ENCODE measurements at places on chromosomes 6 and 20.

DNA sequence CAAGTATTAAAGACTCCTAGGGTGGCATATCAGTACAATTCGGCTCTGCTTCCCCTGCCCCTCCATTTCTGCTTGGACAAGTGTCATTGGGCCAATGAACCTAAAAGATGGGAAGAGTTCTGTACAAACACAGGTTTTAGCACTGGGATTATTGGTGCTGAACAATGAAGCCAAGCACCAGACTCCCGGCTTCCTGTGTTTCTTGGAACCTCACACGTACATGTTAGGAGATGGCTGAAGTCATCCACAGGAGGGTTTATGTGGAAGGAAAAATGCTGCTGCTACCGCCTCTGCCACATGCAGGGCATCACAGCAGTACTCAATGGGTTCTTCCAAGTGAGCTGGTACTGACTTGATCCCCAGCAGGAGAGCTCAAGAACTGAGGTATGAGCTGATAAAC, 49.7 kb downstream of the TNFRSF21 start:
- DNase-seq: no peak

GRCh38 chr20:1941226-1941625, 46.0 kb downstream of the SIRPA start:
- DNase-seq: peak; percentile 11

DNA sequence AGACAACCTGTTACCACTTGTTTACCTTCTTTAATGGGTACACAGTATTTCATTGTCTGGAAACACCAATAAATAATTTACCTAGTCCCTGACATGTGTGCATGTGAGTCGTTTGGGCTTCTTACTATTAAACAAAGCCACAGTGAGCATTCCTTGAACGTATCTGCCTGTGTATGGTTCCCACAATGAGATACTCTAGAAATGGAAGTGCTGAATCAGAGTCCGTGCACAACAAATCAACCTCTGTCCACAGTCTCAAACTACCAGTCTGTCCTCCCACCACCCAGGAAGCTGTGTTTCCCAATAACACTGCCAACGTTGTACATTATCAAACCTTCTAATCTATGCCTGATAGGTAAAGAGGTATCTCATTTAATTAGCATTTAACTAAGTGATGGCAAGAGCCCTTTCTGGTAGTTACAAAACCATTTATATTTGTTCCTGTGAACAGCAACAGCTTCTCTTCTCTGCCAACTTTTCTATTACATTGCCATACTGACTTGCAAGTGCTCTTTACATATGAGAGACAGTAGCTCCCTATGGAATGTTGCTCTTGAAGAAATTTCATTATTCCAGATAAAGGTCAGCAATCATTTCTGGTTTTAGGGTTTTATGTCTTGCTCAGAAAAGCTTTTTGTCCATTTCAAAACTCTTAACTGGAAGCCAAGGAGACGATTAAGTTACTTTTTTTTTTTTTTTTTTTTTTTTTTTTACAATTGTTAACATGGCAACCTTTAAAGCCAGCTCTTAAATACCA, 14.7 kb downstream of the JAG1 start:
- no peak for DNase-seq

GRCh38 chr6:153031335-153031955, 28.9 kb upstream of the MTRF1L start:
- peak; percentile 49 for DNase-seq

DNA sequence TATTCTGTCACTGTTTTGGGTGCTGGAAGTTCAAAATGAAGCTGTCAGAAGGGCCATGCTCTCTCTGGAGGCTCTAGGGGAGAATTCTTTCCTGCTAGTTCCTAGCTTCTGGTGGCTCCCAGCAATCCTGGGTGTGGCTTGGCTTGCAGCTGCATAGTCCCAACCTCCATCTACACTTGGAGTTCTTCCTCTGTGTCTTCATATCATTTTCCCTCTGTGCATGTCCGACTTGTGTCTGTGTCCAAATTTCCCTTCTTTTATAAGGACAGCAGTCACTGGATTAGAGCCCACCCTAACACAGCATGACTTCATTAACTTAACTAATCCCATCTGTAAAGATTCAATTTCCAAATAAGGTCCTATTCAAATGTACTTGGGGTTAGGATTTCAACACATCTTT, 23.3 kb upstream of the ENPP1 start:
- no peak for DNase-seq

DNA sequence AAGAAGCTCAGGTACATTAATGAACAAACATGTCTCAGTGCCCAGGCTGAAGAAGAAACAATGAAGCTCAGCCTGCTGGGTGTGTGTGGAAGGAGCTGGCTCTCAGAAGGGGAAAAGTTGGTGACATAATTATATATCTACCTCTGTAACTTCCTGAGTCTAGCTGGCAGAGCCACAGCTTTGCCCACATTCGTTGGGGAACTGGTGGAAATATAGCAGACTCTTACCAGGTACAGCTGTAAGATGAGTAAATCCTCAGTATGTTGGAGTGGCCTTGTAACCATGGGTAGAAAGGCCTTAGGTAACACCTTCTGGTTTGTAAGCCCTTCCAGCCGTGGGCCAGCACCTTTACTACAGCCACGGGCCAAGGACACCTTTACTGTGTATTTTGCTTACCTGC, 29.9 kb upstream of the PNRC1 start:
- DNase-seq: no peak

DNA sequence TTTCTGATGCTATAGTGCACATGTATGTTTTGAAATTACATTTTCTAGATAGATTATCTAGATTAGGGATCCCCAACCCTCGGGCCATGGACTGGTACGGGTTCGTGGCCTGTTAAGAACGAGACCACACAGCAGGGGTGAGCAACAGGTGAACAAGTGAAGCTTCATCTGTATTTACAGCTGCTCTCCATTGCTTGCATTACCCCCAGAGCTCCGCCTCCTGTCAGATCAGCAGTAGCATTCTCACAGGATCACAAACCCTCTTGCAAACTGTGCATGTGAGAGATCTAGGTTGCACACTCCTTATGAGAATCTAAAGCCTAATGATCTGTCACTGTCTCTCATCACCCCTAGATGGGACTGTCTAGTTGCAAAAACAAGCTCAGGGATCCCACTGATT, 10.4 kb downstream of the CEP57L1 start:
- DNase-seq: no peak

DNA sequence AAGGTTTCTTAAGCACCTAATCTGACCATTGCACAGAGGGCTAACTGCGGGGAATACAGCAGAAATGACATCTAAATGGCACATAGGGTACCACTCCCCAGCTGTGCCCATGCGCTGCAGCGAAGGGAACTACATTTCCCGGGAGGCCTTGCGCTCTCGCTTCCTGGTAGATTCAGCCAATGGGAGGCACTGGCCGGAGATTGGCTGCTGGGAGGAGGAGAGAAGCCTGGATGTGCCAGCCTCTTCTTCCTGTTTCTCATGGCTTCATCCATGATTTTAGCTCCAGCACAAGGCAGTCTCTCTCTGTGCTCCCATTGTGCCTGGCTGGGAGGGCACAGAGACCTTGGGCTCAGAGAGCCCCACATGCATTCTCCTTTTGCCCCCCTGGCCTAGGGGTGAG, 101.7 kb upstream of the FOXA2 start:
- DNase-seq: peak; percentile 70

GRCh38 chr6:139112561-139112960, 22.3 kb upstream of the HECA start:
- DNase-seq: no peak

- DNase-seq: no peak
Observed at GRCh38 chr6:170135821-170136471, 154.9 kb downstream of the DLL1 start.

GRCh38 chr20:31849306-31849930, 4.0 kb upstream of the FOXS1 start:
- DNase-seq: no peak

GRCh38 chr20:36836591-36837269, 39.2 kb upstream of the TLDC2 start:
- peak; percentile 64 for DNase-seq

- DNase-seq: no peak
Observed at GRCh38 chr6:134343066-134343465, 25.2 kb upstream of the SGK1 start.

- no peak for DNase-seq
Observed at GRCh38 chr6:67748521-67748920, 886.6 kb upstream of the ADGRB3 start.

GRCh38 chr6:168960551-168961263, 292.9 kb downstream of the THBS2 start:
- no peak for DNase-seq

DNA sequence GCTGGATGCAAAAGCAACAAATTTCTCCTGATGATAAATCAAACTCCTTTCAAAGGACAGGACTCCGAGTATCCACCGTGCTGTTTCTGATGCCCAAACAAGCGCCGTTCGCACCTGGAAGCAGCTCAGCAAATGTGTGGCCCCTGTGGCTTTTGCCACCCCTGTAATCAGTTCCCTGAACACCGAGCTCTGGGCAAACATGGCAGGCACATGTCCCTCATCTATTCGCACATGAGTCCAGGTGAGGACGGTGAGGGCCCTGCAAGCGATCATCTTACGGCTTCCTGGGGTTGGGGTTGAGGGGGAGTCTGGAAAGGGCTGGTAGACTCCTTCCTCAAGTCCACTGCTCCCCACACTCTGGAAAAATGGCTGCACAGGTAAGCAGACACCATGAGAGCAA, 23.7 kb downstream of the RNASET2 start:
- no peak for DNase-seq

DNA sequence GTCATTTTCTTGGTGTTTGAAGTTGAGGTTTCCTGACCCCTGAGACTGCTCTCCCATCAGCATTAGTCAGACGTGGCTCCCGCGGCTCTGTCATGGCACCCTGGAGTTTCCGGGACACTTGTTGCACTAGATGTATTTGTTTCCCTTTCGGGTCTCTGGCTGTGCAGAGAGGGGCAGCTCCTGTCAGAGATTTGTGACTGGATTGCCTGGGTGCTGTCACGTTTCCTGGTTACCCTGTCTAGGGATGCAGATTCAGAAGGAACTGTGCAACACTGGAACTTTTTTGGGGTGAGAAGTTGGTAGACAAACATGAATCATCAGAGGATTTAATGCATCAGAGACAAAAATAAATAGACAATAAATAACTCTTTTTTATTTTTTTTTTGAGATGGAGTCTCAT, 431.8 kb upstream of the MAN1A1 start:
- no peak for DNase-seq

GRCh38 chr6:82783587-82784236, 281.9 kb downstream of the UBE3D start:
- DNase-seq: no peak

GRCh38 chr6:131412960-131413830, 159.8 kb upstream of the ARG1 start:
- no peak for DNase-seq

- no peak for DNase-seq
Observed at GRCh38 chr6:43142101-43142500, 29.0 kb upstream of the SRF start.

- no peak for DNase-seq
Observed at GRCh38 chr6:7976485-7977056, 66.0 kb upstream of the TXNDC5 start.

DNA sequence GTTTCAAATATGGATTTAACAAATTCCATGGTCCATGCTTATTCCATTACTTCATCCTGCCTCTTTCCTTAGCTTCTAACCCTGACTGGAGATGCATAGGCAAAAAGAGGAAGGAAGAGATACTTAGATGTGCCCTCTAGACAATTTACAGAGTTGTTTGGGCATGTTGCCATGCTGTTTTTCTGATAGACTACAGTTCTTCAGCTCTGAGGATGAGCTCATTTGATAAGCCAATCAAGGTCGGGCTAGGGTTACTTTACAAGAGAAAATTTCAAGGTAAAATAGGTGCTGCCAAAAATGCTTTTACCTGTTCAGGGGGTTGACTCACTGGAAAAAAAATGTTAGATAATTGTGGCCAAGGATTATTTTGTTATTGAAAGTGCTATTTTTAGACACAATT, 5.9 kb downstream of the HCRTR2 start:
- DNase-seq: no peak

DNA sequence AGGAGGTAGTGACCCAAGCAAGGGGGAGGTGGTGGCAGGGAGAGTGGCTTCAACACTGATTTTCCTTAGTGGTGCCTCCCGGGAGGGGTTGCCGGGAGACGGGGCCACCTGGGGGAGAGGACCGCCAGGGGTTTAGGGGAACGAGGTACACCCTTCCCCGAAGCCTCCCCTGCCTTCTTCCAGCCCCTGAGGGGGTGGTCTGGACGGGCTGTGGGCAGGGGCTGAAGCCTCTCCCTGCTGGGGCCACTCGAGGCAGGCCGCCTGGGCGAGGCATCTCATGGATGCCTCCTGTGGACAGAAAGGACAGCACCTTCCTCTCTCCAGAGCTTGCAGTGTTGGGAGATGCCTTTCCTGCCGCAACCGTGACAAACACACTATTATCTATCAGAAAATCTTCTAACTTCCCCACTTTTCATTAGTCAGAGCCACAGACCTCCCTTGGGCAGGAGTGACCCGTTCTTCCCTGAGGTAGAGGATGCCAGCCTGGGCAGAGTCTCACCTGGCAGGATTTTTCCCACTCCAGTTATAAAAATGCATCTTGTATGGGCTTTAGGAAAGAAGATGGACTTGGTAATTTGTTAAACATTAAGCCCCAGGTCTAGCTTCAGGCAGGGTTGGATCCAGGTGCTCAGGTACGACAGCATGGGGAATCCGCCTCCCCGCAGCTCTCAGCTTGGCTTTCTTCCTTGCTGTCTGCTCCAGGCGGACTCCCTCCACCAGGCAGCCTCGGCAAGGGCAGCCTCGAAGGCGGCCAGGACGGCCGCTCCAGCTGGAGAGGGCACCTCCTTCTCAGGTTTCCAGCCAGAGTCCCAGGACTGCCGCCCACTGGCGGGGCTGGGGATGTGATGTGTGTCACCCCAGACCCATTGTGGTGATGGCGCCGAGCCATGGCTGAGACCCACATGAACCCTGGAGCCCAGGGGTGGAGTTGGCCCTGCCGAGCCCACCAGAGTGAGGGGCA, 11.0 kb downstream of the HRH3 start:
- DNase-seq: no peak

DNA sequence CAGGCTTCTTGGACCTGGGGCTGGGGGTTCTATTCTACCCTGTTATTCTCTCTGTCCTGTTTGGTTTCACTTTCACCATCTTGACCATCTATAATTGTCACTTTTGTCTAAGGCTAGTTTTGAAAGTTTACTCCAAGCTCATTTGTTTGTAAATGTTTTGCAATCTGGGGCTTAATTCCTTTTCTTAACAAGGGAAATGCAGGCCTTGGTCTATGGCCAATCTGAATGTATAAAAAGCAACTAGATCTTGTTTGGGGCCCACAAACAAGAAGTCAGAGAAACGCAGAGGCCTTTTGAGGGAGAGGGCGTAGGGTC, 86.3 kb upstream of the PREP start:
- peak; percentile 21 for DNase-seq

DNA sequence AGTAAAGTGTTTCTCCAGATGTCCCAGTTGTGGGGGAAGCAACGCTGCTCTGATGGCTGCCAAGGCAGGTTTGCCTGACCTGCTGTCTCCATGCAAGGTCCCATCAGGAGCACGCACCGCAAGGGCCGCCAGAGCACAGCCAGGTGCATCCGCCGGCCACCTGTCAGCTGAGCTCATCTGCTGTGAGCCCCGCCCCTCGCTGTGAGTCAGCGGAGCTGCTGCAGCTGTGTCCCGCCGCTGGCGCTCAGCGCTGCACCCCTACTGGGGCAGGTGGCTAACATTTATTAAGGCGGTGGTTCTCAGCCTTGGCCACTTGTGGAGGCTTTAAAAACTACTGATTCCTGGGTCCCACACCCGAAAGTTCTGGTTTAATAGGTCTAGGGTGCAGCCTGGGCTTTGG, 225.7 kb downstream of the UST start:
- DNase-seq: peak; percentile 49
